ENCODE measurements at places on chromosomes 4 and X.

DNA sequence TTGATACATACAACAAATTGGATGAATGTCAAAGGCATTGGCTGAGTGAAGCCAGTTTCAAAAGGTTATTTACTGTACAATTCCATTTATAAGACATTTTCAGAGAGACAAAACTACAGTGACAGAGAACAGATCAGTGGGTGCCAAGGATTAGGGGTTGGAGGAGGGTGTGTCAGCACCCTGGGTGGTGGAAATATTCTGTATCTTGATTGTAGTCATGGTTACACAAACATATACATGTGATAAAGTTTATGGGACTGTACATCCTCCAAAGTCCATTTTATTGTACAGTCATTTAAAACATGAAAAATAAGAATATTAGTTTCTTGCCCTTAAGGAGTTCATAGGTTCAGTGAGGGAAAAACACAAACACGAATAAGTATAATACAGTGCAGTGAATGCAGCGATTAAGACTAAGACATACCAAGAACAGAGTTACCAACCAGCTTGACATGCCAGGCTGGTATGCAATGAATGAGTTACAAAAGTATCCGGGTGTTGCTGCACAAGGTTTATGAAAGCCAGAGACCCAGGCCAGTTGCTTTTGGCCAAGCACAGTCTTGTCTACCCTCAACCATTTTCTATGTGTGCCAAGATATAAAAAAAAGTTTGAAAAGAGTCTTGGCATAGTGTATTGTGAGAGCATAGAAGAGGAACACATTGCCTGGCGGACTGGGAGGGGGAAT is 123.6 kb downstream of the MSL3 start:
- no peak for DNase-seq

- DNase-seq, result no peak
Observed at GRCh38 chr4:152613841-152614721, 65.7 kb downstream of the TMEM154 start.

DNA sequence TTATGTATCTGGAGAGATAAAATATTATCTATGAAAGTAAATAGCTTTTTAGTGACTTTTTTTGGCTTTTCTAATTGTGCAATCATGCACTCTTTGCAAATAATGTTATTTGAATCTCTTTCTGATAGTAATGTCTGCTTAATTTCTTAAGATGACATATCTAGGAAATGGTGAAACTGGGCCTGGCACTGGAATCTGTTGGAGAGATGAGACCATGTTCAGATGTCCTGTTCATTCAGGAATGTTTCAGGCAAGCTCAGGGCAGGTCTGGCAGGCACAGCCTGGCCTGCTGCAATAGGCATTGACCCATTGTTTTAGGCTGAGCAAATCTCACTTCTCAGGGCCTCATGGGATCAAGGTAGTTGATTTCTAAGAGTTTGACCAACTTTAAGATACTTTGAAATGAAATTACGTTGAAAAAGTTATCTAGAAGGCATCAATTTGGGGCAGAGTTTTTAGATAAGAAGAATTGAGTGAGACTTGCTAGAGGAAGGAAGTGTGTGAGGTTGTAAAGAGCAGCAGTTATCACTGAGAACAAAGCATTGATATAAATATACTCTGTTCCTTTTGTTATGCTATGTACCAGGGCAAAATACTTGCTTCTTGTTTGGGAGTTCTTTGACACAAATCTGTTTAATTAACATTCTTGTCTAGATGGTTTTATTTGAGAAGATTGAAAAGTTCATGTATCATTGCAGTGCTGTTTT is 133.0 kb upstream of the LEF1 start:
- no peak for DNase-seq

DNA sequence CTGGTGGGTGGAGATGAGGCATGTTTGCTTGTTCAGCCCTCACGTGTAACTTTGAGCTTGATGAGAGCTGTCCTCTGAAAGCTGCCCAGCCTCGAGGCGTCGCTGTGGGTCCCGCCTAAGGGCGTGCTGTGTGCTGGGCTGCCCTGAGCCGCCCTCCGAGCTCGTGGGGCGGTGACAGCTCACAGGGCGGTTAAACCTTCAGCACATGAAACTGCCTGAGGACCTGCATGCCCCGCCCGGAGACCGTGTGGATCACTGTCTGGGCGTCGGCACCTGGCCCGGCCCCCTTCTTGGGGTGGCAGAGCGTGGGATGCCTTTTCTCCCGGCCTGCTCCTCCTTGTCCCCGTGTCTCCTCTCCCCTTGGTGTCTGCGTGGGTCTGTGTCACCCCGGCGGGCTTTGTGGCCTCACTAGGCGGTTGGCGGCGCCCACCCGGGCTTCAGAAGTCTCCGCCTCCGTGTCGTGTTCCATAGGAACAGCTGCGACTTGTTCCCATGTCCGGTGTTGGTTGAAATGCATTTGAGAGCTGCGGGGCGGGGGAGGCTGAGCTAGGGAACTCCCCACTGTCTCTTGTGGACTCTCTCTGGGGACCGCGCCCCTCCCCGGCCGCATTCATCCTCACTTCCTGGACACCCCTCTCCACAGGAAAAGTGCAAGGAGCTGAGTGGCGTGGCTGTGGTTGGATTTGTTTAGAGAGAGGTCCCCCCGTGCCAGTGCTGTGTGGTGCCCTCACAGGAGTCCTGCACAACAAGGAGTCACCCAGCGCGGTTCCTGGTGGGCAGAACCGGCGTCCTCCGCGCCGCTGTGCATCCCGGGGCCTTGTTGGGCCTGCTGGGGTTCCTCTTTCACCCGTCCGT is 6.8 kb downstream of the AKAP17A start:
- no peak for DNase-seq

DNA sequence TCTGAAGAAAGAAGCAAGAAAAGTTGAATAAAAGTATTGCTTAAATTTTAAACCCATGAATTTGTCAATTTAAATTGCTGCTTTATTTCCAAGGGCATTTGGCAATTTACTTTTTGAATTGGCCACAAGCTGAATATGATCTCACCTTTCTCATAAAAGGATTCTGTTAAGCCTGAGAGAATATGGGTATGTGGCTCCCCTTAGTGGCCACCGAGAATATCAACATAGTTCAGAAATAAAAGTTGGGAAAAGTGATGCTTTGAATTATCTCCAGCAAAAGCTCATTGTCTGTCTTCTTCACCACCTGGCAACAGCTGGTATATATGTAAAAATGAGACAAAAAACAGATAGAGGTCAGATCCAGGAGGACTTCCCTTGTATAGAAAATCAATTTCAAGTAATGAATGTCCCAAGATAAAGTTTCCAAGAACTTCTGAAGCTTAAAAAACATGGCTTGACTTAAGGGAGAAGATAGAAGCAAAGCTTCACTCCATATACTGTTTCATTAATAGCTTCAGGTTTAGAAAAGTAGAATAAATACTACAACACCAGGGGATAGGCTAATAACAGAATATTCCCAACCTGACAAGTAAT is 290.7 kb upstream of the FAM241A start:
- no peak for DNase-seq

- no peak for DNase-seq
Observed at GRCh38 chr4:166482758-166483157, 609.7 kb downstream of the TLL1 start.

DNA sequence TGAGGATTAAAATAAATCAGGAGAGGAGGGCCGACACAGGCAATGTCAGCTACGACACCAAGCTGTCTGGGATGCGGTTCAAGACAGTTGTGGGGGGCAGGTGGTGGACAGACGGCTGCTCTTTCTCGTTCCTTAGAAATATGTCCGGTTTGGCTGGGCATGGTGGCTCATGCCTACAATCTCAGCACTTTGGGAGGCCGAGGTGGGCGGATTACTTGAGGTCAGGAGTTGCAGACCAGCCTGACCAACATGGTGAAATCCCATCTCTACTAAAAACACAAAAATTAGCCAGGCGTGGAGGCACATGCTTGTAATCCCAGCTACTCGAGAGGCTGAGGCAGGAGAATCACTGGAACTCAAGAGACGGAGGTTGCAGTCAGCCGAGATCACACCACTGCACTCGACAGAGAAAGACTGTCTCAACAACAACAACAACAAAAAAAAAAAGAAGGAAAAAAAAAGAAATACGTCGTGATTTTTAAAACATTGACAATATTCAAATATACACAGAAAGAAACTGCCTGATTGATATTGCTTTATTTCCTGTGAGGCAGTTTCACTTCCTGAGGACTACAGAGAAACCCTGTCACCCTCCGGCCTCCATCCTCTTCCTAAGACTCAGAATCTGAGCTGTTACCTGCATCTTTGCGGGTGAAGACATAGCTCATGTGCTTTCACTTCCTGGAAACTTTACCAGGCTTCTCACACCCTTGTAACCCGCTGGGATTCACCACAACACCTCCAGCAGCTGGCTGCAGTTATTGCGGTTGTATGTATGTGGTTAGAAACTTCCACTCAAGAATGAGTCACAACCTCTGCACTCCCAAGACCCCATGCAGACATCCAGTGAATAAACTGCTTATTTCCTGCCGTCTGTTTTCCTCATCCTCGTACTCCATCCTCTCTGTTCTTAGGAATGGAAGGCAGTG is 63.8 kb upstream of the STS start:
- DNase-seq, result no peak

DNA sequence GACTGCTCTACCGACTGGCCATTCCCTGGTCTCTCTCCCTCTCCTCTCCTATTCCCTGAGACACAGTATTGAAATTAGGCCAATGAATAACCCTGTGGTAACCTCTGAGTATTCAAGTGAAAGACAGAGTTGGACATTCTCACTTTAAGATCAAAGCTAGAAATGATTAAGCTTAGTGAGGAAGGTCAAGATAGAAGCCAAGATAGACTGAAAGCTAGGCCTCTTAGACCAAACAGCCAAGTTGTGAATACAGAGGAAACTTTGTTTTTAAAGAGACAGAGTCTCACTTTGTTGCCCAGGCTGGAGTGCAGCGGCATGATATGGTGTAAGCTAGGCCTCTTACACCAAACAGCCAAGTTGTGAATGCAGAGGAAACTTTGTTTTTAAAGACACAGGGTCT is 64.6 kb downstream of the KDM6A start:
- no peak for DNase-seq

- no peak for DNase-seq
Observed at GRCh38 chrX:38610849-38611248, 49.5 kb downstream of the TSPAN7 start.

DNA sequence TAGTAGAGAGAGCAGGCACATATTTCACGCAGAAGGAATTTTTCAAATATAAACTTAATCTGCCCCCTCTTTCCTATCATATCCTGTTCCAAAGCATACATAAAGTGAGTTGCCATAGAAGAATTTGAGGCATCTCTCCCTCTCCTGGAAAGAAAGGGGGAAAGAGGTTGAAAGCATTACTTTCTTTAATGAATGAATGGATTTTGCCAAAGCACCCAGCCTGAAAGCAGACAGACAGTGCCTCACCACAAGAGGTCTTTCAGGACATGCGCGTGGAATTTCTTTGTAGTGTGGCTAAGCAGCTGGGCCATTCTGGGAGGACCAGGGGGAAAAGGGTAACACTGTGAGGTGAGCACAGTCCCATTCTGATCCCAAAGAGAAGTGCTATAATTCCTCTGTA is 651.4 kb downstream of the IQCM start:
- DNase-seq, result no peak

GRCh38 chr4:122992057-122992456 is 69.7 kb upstream of the NUDT6 start:
- DNase-seq, result no peak

GRCh38 chrX:70049925-70050324 is at the start of gene AWAT2:
AWAT2 (minus strand) TSS chrX:70049938; CDS start chrX:70049932, 6 bp downstream.
- no peak for DNase-seq

GRCh38 chrX:81255876-81256275 is 54.0 kb downstream of the SH3BGRL start:
- no peak for DNase-seq

- DNase-seq, result no peak
Observed at GRCh38 chr4:94744850-94745249, 12.9 kb upstream of the BMPR1B start.

- DNase-seq, result no peak
Observed at GRCh38 chr4:37827802-37828321, 1.4 kb downstream of the PGM2 start.

DNA sequence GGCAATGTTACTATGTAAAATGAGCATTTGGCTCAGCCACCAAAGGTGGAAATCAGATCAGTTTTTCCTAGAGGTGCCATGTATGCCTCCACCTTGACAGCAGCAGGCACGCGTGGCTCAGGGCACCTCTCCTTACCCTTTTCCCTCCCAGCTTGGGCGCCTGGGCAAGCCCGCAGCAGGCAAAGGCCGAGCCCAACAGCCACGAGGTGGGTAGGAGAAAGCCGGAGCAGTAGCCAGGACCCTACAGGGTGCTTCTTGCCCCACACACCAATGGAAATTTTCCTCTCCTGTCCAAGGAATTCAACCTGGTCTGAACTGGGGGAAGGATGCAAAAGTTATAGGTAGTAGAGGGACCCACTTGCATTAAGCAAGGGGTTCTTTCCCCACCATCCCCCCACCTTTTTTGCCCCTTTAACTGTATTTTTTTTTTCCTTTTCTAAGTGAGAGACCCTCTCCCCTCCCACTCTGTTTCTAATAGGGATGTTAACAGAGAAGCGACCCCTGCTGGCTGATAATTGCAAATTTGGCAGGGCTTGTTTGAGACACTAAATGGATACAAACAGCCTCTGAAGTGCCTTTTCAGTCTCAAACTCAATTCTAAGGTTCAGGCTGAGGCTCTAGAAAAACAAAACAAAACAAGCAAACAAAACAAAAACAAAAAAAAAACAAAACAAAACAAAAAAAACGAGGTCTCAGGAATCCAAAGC is 895.1 kb downstream of the PCDH18 start:
- DNase-seq, result no peak

GRCh38 chr4:94414907-94415306 is 36.8 kb upstream of the PDLIM5 start:
- no peak for DNase-seq

- DNase-seq, result no peak
Observed at GRCh38 chr4:179582164-179582905, 2140.1 kb upstream of the AGA start.

DNA sequence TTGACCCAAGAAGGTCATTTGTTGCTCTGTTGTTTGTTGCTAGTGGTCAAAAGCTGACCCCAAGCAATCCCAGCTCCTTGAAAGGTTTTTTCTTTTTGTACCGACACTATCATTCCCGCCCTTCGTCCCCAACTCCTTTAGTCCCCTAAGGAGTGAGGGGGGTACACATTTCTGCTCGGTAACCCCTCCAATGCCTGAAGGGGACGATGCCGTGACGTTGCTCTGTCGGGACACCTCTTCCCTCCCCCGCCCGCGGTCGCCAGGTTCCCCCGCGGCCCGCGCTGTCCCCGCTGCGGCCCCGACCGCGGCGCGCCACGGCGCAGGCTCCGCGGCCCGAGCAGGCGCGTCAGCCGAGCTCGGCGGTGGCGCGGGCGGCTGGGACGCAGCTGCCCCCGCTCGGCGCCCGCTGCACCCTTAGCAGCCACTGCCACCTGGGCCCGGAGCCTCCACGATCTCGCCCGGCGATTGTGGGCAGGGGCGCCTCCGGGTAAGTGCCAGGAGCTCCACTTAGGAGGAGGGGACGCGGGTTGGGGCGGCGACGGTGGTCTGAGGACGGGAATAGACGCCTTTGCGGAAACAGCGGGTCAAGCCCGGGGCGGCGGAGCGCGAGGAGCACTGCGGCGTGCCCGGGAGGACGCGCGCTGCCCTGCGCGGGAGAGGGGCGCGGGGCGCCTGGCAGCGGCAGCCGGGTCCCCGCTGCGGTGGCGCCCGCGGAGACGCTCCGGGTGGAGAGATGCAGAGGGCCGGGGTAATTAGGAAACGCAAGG is at the start of gene GLRB:
Gene GLRB, plus strand, starts transcription at position 340 of the 767 bp plus-strand sequence. CDS start 1,875 bp downstream, outside the sequence.
- no peak for DNase-seq

- no peak for DNase-seq
Observed at GRCh38 chr4:153296040-153296823, 48.3 kb upstream of the MND1 start.
